ENCODE measurements at places on chromosomes 5 and 9. TPM values are rescaled to one million over a fixed set of nuclear protein-coding genes. Genes with fewer than 3 reads are reported as not detected.

DNA sequence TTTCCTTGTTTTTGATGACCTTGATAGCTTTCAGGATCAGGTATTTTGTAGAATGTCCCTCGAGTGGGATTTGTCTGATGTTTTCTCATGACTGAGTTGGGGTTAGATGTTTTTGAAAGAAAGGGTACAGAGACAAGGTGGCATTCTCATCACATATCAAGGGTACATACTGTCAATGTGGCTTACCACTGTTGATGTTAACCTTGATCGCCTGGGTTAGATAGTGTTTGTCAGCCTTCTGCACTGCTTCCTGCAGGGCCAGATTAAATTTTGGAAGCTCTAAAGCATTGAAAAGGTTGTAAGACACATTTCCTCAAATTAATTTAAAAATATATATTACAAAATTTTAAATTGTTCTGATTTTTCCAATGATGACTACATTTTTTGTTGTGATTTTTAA, 287.4 kb upstream of the ACTBL2 start:
- no peaks in the 10 kb centered on the region for H3K36me3 ChIP-seq
- DNase-seq: no peak
- H3K4me3 ChIP-seq: no peak overlapping the region
- H3K27me3 ChIP-seq: no peaks in the 10 kb centered on the region

- no peak overlapping the region for H3K4me3 ChIP-seq
- DNase-seq: no peak
- no peaks in the 10 kb centered on the region for H3K27me3 ChIP-seq
- no peak overlapping the region for H3K27ac ChIP-seq
- peaks cover 3% of the 10 kb centered on the region for H3K4me1 ChIP-seq
Observed at GRCh38 chr9:93686127-93686879, 109.9 kb downstream of the PHF2 start.

DNA sequence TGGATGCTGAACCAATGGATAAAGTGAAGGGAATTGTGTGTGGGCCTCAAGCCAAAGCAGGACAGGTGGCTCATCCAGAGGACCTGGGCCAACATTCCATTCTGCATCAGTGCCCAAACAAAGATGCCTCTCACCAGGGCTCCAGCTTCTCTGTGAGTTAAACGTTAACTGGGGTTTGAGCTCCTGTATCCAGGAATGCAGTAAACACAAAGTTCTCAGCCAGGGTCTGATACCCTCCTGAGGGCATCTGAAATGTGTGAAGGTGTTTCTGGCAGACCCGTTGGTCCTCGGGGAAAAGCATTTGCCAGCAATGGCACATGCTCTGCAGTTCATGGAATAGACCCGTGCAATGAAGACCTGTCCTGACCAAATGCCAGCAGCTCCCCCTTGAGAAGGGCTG, 33.9 kb upstream of the AOPEP start:
- H3K4me1 ChIP-seq: peaks cover 12% of the 10 kb centered on the region
- no peak overlapping the region for H3K27ac ChIP-seq
- H3K36me3 ChIP-seq: no peaks in the 10 kb centered on the region
- no peak overlapping the region for H3K4me3 ChIP-seq

GRCh38 chr9:124654431-124654830, 116.7 kb downstream of the NR6A1 start:
- no peaks in the 10 kb centered on the region for H3K36me3 ChIP-seq
- no peak overlapping the region for H3K4me3 ChIP-seq
- peaks cover 46% of the 10 kb centered on the region for H3K4me1 ChIP-seq
- no peaks in the 10 kb centered on the region for H3K27me3 ChIP-seq
- no peak overlapping the region for H3K27ac ChIP-seq
- DNase-seq: no peak

- H3K4me1 ChIP-seq: peaks cover 4% of the 10 kb centered on the region
- H3K4me3 ChIP-seq: no peak overlapping the region
- DNase-seq: no peak
Observed at GRCh38 chr5:40623480-40624420, 56.0 kb upstream of the PTGER4 start.

DNA sequence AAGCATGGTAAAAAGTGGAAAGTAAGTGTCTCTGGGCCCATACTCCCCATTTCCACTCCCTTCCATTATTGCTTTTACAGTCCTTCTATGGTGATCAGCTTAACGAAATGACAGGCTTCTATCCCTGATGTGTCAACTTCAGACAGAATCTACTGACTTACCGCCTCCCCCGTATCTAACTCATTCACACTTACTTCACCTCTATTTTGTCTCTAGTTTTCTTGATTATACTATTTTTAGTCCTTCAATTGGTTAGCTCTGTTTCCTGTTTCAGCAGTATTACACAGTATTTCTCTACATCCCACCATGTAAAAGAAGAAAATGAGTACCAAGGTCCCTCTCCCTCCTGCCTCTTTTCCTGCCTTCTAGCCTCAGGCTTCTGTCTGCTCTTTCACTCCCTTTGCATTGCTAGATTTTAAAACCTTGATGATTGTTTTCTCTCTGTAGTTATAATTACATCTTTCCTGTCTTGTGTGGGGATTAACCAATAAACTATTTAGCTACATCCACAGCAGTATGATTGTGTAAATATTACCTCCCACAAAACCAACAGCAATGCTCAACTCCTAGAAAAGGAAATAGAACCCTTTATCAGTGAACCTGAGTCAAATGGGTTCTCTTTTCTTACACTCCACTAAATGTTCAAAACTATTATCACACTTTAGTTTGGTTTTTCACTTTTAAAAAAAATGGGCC, 53.4 kb downstream of the GNAQ start:
- no peaks in the 10 kb centered on the region for H3K36me3 ChIP-seq
- no peak for DNase-seq
- H3K4me3 ChIP-seq: no peak overlapping the region
- no peaks in the 10 kb centered on the region for H3K27me3 ChIP-seq

GRCh38 chr5:3393920-3394597, 201.6 kb upstream of the IRX1 start:
- peaks cover 1% of the 10 kb centered on the region for H3K36me3 ChIP-seq
- no peak overlapping the region for H3K27ac ChIP-seq
- DNase-seq: no peak
- H3K4me1 ChIP-seq: peaks cover 18% of the 10 kb centered on the region

DNA sequence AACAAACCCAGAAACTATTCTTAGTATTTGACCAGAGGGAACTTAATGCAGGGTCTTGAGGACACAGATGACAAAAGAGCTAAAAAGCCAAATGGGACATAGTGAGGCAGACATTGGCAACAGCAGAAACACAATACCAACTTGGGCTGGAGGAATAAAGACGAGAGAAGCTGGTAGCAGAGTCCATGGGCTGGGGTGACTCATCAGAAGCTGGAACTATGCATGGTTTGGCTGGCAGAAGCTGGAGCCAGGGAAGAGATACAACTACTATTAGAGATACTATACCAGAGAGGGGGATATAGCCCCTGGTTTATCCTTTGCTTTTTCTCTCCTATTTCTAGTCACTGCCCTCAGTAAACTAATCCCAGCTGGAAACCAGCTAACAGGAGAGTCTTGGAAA, 29.2 kb upstream of the DPYSL3 start:
- no peaks in the 10 kb centered on the region for H3K27me3 ChIP-seq
- H3K4me3 ChIP-seq: no peak overlapping the region
- H3K36me3 ChIP-seq: no peaks in the 10 kb centered on the region
- no peak overlapping the region for H3K27ac ChIP-seq

DNA sequence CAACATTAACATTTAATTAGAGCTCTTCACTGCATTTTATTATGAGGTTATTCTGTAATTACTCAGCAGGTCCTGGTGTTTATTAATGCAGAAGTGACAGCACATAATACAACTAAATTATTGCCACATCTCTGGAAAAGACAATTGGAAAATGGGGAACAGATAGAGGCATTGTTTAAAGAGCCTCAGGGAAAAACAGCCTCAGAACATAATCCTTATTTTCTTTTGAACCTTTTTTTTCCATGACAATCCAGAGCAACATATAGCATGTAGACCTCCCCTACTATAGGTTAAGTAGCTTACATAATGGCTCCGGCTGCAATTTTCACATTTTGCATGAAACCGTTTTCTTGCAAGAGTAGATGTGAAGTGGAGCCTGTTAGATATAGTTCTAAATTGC, 87.2 kb downstream of the RMI1 start:
- DNase-seq: no peak
- H3K27me3 ChIP-seq: no peaks in the 10 kb centered on the region
- peaks cover 5% of the 10 kb centered on the region for H3K36me3 ChIP-seq
- H3K4me1 ChIP-seq: no peaks in the 10 kb centered on the region

- H3K27me3 ChIP-seq: no peaks in the 10 kb centered on the region
- H3K4me1 ChIP-seq: peaks cover 24% of the 10 kb centered on the region
- no peak for DNase-seq
- H3K27ac ChIP-seq: no peak overlapping the region
Observed at GRCh38 chr5:162067162-162067561, 411 bp upstream of the GABRG2 start.

TLN1 gene
- 109 TPM for total RNA-seq

DNA sequence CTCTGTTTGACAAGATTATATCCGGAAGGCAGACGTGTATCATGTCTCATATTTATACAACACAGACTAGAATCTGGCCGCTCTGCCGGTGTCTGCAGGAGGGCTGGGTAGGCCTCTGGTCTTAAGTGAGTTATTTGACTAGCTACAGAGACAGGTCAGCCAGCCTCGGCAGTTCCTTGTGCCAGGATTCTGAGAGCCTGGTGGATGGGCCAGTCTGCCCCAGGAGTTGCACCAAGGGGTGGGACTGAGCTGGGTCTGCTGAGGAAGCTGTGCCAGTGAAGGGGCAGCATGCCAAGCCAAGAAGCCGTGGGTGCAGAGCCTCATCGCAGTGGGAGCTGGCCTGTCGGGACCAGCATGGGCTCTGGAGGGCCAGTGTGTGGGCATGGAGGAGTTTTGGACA, 7.1 kb downstream of the SNX18 start:
- no peak for DNase-seq
- H3K36me3 ChIP-seq: 0 out of 2 replicates have a peak, but pooled peaks cover under 1% of the 10 kb centered on the region
- peaks cover 1% of the 10 kb centered on the region for H3K27me3 ChIP-seq
- H3K27ac ChIP-seq: no peak overlapping the region
- no peak overlapping the region for H3K4me3 ChIP-seq
- H3K4me1 ChIP-seq: peaks cover 35% of the 10 kb centered on the region

GRCh38 chr5:72543365-72543764, 36.2 kb upstream of the ZNF366 start:
- no peaks in the 10 kb centered on the region for H3K27me3 ChIP-seq
- no peak for DNase-seq
- peaks cover 15% of the 10 kb centered on the region for H3K4me1 ChIP-seq
- H3K4me3 ChIP-seq: no peak overlapping the region

MAMDC2 gene
- 6.0 TPM for total RNA-seq

NLN gene
- total RNA-seq: 141 TPM

PAX5 gene
- 4.4 TPM for total RNA-seq

DNA sequence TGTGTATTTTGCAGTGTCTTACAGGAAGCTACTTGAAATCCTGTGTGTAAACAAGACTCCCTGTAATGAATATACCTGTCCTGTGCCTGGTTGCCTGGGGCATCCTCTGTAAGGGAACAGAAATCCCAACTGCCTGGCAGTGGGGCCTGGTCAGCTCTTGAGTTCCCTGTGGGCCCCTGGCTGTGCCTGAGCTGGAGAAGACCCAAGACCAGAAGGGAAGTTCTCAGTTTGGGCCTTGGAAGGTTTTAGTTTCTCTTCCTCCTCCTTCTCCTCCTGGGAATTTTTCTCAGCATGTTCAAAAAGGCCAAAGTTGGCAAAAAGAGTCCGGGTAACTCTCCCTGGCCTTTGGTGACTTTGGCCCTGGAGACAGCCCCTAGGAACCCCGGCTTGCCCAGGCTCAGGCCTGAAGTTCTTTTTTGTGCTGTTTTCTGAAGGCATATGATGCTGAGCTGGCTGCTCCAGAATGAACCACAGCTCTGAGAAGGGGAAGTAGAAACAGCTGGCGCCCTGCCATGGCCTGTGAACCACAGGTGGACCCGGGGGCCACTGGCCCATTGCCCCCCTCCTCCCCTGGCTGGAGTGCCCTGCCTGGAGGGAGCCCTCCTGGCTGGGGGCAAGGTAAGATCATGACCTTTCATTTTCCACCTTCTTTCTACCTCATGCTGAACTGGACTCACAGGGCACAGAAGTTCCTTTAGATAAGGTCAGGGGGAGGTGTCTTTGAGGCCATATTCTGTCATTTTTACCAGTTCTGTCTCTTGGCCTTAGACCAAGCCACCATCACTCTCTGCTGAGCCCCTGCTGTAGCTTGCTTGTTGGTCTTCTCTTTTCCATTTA, 5.8 kb downstream of the TMEM268 start:
- H3K27ac ChIP-seq: no peak overlapping the region
- H3K4me1 ChIP-seq: peaks cover 18% of the 10 kb centered on the region
- H3K4me3 ChIP-seq: no peak overlapping the region
- no peaks in the 10 kb centered on the region for H3K27me3 ChIP-seq

All from WTC11 (cell line).